ENCODE measurements at places on chromosomes 12 and 14. TPM values are rescaled to one million over a fixed set of nuclear protein-coding genes. Genes with fewer than 3 reads are reported as not detected.

DNA sequence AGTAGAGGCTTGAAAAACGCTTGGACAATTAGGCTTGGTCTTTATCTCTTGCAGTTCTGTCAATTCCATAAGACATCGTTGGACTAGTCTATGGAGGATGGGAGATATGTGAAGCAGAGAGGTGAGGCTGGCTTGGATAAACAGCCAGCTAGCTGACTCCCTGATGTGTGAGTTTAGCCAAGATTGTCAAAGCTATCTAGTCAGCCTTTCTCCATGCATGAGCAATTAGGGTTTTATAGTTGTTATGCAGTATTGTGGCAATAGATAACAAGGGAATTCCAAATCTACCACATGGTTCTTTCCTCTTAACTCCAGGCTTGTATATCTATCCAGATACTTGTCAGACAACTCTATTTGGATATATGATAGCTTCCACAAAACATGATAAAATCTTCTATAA lies 153.6 kb upstream of the NRXN3 start:
- no peak for DNase-seq

GRCh38 chr14:32738206-32738871 lies 200.3 kb upstream of the NPAS3 start:
- no peak for DNase-seq

GRCh38 chr14:37972941-37973887 lies 234.5 kb upstream of the SSTR1 start:
- no peak for DNase-seq

- DNase-seq, result no peak
Measured at GRCh38 chr12:32448586-32448985, 49.2 kb downstream of the FGD4 start.

DNA sequence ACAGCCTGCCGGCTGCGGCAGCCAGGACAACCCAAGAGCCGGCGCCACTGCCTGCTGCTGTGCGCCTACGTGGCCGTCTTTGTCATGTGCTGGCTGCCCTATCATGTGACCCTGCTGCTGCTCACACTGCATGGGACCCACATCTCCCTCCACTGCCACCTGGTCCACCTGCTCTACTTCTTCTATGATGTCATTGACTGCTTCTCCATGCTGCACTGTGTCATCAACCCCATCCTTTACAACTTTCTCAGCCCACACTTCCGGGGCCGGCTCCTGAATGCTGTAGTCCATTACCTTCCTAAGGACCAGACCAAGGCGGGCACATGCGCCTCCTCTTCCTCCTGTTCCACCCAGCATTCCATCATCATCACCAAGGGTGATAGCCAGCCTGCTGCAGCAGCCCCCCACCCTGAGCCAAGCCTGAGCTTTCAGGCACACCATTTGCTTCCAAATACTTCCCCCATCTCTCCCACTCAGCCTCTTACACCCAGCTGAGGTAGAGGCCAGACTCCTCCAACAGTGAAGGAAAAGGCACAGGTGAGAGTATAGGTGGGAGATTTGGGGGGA lies 10.3 kb downstream of the ZBTB39 start:
- DNase-seq, result no peak

GRCh38 chr12:18108611-18109010 lies 18.6 kb upstream of the RERGL start:
- DNase-seq, result no peak

DNA sequence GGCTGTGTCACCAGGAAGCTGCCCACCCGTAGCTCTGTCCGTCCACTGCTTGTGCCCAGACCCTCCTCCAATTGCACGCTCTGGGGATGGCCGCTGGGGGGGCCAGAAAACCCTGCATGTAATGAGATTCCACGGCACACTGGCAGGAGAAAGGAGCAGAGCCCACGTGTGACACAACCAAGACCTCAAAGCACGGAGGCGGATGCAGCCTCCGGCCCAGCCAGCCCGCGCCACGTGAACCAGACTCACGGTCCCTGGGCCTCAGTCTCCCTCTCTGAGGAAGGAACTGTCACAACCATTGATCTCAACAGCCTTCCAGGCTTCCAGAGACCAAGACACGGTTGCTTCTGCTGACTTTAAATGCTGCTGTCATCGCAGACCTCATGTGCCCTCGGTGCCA lies 14.4 kb downstream of the ANHX start:
- no peak for DNase-seq

DNA sequence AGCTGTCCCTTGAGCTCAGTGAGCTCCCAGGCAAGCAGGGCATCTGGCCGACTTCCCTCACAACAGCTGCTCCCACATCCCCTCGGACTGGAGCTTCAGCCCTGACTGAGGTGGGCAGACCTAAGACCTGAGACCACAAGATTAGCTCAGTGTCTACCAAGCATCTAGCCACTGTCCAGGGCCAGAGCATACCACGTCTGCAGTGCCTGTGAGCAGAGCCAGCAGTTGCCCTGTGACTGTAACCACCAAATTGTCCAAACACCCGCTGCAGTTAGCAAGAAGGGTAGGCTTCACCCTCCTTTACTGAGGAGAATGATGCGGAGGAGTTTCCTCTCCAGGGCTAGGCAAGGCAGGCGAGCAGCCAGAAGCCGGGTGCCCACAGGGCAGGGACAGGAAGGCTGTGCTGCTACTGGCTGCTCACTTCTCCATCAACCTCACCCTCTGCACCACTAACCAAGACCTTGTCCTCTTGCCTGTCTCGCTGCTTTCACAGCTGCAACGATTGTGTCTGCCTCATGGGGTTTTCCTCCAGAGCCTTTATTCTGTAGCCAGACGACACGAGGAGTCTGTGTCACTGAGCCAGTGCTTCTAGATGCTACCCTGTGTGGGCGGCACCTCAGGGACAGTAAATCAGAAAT lies 53.9 kb downstream of the ANAPC7 start:
- DNase-seq, result no peak

DNA sequence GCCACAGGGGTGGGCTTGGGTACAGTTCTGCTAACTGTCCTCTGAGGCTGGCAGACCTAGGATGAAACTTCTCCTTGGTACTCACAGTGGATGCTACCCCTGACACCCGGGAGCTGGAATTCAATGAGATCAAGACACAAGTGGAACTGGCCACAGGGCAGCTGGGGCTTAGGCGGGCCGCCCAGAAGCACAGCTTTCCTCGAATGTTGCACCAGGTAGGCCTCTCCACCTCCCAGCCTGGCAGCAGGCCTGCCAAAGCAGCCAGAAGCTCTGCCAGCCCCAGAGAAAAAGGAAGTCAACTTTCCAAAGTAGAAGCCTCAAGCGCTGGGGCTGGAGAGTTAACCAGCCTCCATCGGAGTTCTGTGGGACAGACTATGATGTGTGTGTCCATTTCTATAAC lies 2.4 kb upstream of the NRL start:
- no peak for DNase-seq

DNA sequence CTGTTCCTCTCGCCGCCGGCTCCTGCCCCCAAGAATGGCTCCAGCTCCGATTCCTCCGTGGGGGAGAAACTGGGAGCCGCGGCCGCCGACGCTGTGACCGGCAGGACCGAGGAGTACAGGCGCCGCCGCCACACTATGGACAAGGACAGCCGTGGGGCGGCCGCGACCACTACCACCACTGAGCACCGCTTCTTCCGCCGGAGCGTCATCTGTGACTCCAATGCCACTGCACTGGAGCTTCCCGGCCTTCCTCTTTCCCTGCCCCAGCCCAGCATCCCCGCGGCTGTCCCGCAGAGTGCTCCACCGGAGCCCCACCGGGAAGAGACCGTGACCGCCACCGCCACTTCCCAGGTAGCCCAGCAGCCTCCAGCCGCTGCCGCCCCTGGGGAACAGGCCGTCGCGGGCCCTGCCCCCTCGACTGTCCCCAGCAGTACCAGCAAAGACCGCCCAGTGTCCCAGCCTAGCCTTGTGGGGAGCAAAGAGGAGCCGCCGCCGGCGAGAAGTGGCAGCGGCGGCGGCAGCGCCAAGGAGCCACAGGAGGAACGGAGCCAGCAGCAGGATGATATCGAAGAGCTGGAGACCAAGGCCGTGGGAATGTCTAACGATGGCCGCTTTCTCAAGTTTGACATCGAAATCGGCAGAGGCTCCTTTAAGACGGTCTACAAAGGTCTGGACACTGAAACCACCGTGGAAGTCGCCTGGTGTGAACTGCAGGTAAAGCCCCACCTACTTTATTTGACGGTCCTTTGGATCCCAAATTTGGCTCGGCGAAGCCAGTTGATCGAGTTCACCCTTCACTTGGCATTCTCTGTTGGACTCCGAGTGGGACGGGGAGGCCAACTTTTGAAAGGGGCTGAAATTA lies 1.5 kb downstream of the WNK1 start:
- peak; percentile 34 for DNase-seq

DNA sequence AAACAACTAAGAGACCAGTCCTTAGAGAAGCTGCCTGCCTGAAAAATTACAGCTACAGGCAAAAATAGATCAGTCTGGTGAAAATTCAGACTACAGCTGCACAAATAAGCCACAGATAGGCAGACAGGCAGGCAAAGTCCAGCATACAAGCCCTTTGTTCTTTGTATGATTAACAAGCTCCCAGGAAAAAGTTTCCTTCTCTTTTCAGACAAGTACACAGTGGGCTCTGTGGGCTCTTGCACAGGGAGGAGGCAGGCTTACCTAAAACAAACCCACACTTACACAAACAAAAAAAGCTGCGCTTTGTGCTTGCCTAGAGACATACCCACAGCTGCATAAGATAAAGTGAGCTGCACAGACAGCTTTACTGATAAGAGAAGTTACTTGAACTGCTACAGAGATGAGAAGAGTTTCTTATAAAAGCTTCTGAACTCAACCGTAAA lies 7.7 kb downstream of the OR6C68 start:
- no peak for DNase-seq

GRCh38 chr12:14026537-14026936 lies 45.1 kb upstream of the GRIN2B start:
- no peak for DNase-seq

GRCh38 chr12:68271346-68271745 lies 17.9 kb upstream of the IL22 start:
- no peak for DNase-seq

DNA sequence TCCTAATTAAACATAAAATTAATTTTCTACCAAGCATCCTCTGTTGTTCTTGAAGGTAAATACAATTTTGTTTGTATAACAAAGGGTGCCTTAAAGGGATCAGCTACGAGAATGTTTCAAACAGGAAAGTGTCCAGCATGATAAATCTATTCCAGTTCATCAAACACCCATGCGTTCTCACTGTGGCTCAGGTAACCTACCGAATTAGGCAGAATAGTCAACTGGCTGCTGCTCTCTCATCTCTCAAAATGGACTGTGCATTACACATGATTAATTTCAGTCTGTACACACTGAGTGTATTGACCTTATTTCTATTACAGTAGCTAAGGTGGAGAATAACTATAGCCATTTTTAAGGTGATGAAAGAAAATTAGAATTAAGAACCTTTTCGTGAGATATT lies 127.5 kb upstream of the RMST start:
- no peak for DNase-seq

DNA sequence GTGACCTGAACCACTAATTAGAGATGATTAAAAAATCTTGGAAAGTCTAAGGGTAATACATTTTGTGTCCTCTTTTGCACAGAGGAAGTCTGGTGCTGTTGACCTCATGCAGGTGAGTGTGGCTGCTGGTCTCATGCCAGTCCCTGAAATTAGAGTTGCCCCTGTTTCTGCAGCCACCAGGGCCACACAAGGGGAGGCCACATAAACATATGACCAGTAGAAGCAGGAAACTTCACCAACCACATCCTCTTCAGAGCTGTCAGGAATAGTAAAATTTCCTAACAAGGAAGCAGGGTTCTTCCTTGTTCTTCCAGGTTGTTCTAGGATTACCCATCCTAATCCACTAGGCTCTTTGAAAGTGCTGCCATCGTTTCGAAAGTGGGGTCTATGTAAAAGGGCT lies 28.3 kb downstream of the PSMA6 start:
- no peak for DNase-seq

- DNase-seq, result no peak
Measured at GRCh38 chr12:75683220-75683619, 171.8 kb upstream of the KRR1 start.

DNA sequence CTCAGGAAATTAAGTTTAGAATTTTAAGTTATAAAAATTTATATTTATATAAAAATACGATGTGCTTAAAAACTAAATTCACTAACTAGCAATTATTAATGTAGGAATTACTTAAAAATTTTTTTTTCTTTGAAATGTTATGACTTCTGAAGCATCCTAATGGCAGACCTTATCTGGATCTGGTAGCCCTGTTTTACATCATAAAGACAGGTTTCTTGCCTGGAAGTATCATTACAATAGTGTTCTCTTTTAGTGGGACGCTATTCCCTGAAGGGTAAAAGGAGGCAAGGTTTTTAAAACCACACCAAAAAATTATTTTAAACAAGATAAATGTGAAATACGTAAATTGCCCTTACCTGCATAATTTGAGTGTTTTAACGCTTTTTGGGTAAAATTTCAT lies 2.1 kb downstream of the WDR20 start:
- no peak for DNase-seq

DNA sequence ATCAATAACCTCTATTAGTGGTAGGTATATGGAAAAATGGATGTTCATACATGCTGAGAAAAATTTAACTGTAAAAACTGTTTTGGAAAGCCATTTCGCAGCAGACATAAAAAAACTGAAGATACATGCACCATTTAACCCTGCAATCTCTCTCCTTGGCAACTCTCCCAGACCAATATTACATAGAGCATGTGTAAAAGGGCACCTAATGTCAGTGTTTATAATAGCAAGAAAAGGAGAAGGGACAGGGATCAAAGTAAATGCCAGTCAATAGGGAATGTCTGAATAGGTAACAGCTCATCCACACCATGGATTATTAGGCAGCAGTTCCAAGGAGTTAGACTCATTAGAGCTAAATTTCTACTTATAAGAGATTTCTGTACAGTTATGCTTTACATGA lies 77.2 kb downstream of the BTG1 start:
- DNase-seq, result no peak

Gene CARMIL3
- polyA plus RNA-seq, result not detected

Gene VSX2
- not detected for polyA plus RNA-seq

Gene ZNF268
- 29.0 TPM for polyA plus RNA-seq

All from naive thymus-derived CD4-positive, alpha-beta T cell (primary cell).